K562 (cell line): ENCODE measurements at places on chromosomes 13 and 19. TPM values are rescaled to one million over a fixed set of nuclear protein-coding genes. Genes with fewer than 3 reads are reported as not detected.

DNA sequence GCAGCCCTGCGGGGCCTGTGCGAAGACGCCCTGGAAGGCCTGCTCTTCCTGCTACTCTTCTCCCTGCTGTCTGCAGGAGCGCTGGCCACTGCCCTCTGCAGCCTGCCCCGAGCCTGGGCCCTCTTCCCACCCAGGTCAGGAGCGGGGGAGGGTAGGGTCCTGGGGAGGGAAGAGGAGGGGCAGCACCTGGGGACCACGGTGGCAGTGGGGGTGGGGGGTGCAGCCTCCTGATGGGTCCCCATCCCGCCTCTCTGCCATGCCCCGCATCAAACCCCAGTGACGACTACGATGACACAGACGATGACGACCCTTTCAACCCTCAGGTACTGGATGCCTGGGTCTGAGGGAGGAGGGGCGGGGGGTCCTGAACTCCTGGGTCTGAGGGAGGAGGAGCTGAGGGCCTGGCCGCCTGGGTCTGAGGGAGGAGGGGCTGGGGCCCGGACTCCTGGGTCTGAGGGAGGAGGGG lies 13.4 kb upstream of the LENG8 start:
- no peak overlapping the region for H3K27ac ChIP-seq
- H3K36me3 ChIP-seq = peaks cover 10% of the 10 kb centered on the region; the same call in 1 of the 3 replicates
- H3K4me1 ChIP-seq = no peaks in the 10 kb centered on the region
- no peak overlapping the region for H3K4me3 ChIP-seq
- no peak for DNase-seq

- no peaks in the 10 kb centered on the region; the same call in 2 of the 3 replicates for H3K36me3 ChIP-seq
- H3K27ac ChIP-seq = no peak overlapping the region
- no peaks in the 10 kb centered on the region for H3K27me3 ChIP-seq
- H3K4me1 ChIP-seq = peaks cover 38% of the 10 kb centered on the region; the same call in 2 of the 3 replicates
Measured at GRCh38 chr13:98485561-98485960, 91.3 kb downstream of the STK24 start.

DNA sequence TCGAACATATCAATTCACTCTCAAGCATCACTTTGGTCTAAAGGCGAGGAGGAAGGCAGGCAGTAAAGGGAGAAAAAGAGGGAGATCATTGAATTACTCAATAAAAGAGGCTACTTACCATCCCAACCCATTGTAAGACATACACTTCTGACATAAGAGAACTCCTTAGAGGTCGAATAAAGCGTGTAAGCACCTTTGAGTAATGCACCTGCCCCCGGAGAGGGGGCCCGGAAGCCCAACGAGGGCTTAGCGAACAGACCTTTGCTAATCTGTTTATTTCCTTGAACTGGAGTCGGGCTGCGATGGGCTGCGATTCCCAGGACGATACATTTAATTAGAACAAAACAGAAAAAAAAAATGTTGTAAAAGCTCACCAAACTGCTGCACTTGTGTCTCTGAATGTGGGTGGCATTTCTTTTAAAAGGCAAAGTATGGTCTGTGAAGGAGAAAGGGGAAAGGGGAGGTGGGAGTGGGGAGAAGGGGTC lies 3.0 kb downstream of the ZC3H4 start:
- peak overlapping the region; percentile 96 for H3K27ac ChIP-seq
- H3K36me3 ChIP-seq = peaks cover 34% of the 10 kb centered on the region
- peaks cover 20% of the 10 kb centered on the region for H3K4me1 ChIP-seq
- no peaks in the 10 kb centered on the region for H3K27me3 ChIP-seq
- no peak for DNase-seq
- H3K4me3 ChIP-seq = peak overlapping the region; percentile 89

DNA sequence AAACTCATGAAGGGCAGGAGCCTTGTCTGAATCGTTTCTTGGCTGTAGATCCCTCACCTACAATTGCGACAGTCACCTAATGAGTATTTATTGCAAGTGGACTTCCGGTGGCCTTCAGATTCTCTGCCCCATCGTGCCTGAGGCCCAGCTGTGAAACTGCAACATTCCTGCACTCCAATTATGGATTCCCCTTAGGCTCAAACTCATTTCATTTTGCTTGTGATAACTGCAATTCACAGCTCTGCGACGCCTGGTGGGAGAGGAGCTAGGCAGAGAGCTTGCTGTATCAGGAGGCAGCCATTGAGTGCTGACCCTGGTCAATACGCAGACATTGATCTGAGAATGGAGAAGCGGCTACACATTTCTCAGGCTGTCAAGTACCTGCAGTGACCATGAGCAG lies 59.0 kb downstream of the CCDC70 start:
- no peak overlapping the region for H3K4me3 ChIP-seq
- no peaks in the 10 kb centered on the region for H3K27me3 ChIP-seq
- DNase-seq = no peak
- H3K4me1 ChIP-seq = peaks cover 58% of the 10 kb centered on the region
- peaks cover 4% of the 10 kb centered on the region; the same call in 1 of the 3 replicates for H3K36me3 ChIP-seq
- H3K27ac ChIP-seq = peak overlapping the region; percentile 70

GRCh38 chr19:38905620-38906019 lies 5.9 kb downstream of the NFKBIB start:
- no peak overlapping the region for H3K27ac ChIP-seq
- no peak overlapping the region for H3K4me3 ChIP-seq
- H3K27me3 ChIP-seq = no peaks in the 10 kb centered on the region
- DNase-seq = no peak
- no peaks in the 10 kb centered on the region; the same call in 2 of the 3 replicates for H3K4me1 ChIP-seq

KLK2 gene
- total RNA-seq = 0.24 and 0.74 TPM in 2 replicates

DNA sequence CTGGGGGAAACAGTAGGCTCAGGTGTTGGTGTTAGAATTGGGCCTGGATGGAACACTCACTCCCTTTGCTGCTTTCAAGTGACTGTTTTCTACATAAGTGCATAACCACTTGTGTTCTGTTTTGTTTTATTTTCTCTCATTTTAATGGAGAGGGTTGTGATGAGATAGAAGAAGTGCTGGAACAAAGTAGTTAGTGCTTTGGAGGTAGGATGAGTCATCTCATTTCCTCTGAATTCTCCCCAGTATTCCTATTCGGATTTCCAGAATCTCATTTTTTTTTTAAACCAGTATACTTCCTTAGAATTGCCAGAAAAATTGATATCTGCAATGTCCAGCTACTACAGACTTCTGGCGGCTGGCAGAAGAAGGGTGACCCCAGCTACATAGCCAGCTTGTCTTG lies 575.9 kb downstream of the MYO16 start:
- no peaks in the 10 kb centered on the region for H3K27me3 ChIP-seq

DNA sequence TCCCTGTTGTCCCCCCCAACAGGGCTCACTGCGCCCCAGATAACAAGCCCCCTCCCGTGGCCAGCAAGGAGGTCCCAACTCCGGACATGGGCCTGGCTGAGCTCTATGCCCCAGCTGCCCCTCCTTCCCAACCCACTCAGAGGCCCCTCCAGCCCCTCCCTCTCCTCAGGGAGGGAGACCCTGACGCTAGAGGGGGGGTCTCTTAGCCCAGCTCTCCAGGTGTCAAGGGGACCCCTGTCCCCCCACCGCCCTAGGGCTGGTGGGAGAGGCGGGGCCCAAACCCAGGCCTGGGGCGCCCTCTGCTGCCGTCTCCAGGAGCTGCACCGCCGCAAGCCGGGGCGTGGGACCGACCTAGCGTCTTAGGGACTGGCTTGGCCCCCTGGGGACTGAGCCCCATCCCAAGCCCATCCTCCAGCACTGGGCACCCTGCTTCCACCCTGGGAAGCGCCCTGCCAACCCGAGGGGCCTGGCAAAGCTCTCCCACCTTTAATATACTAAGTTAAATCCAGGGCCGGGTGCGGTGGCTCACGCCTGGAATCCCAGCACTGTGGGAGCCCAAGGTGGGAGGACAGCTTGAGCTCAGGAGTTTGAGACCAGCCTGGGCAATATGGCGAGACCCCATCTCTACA lies 1.4 kb downstream of the GRIN3B start:
- no peak overlapping the region for H3K27ac ChIP-seq
- DNase-seq = peak; percentile 79
- no peaks in the 10 kb centered on the region for H3K36me3 ChIP-seq
- peaks cover 4% of the 10 kb centered on the region for H3K4me1 ChIP-seq
- no peak overlapping the region for H3K4me3 ChIP-seq

DNA sequence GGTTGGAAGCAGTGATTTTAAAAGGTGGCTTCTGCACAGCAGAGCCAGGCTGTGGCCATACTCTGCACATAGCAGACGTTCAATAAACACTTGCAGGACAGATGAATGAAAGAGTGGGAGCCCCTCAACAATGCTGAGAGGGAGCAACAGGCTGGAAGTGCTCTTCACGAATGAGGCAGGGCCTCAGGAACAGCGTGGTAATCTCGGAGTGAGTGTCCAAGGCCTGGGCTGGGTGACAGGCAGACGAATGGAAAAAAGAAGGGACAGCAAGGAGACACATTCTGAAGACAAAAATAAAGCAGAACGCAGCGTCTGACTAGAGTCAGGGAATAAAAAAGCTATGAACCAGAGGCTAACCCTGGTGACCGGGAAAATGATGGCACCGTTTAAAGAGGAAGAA lies 11.1 kb downstream of the GJA3 start:
- H3K4me3 ChIP-seq = no peak overlapping the region
- H3K4me1 ChIP-seq = peaks cover 4% of the 10 kb centered on the region; the same call in 1 of the 2 replicates
- no peaks in the 10 kb centered on the region for H3K36me3 ChIP-seq
- peaks cover 12% of the 10 kb centered on the region; the same call in 2 of the 3 replicates for H3K27me3 ChIP-seq

SACS gene
- 21.3 and 24.0 TPM in 2 replicates for total RNA-seq

DNA sequence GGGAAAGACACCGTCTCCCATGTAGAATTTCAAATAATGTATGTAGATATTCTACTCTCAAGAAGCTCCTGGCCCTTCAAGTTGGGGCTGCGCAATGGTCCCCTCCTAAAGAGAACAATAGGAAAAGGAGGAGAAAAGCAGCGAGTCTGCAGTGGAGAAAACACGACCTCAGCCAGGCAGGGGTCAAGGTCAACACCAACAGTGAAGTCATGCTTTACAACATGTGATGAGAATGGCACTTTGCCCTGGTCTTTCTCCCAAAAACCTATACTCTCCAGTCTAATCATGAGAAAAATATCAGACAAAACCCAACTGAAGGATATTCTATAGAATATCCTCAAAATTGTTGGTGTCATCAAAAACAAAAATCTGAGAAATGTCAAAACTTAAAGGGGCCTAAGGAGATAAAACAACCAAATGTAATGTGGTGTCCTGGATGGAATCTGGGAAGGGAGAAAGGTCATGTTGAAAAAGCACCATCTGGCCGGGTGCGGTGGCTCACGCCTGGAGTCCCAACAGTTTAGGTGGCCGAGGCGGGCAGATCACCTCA lies 101.0 kb downstream of the SPACA7 start:
- no peak overlapping the region for H3K4me3 ChIP-seq
- no peaks in the 10 kb centered on the region; the same call in 1 of the 2 replicates for H3K27me3 ChIP-seq
- no peak for DNase-seq
- H3K4me1 ChIP-seq = no peaks in the 10 kb centered on the region
- H3K27ac ChIP-seq = no peak overlapping the region

- DNase-seq = no peak
- no peak overlapping the region for H3K4me3 ChIP-seq
- no peaks in the 10 kb centered on the region for H3K4me1 ChIP-seq
- no peak overlapping the region for H3K27ac ChIP-seq
Measured at GRCh38 chr13:100269837-100270236, 180.9 kb downstream of the PCCA start.

GRCh38 chr13:85806553-85807175 lies 7.4 kb upstream of the SLITRK6 start:
- H3K4me3 ChIP-seq = no peak overlapping the region
- H3K27ac ChIP-seq = no peak overlapping the region
- H3K36me3 ChIP-seq = no peaks in the 10 kb centered on the region
- H3K27me3 ChIP-seq = no peaks in the 10 kb centered on the region
- no peaks in the 10 kb centered on the region for H3K4me1 ChIP-seq
- DNase-seq = peak; percentile 6

GNA15 gene
- total RNA-seq = 0.13 and 0.24 TPM in 2 replicates

GRCh38 chr13:67792151-67792676 lies 562.1 kb upstream of the PCDH9 start:
- no peak for DNase-seq
- no peak overlapping the region for H3K27ac ChIP-seq
- H3K4me1 ChIP-seq = no peaks in the 10 kb centered on the region
- no peak overlapping the region for H3K4me3 ChIP-seq

GRIK5 gene
- total RNA-seq = 0.51 and 0.58 TPM in 2 replicates

DNA sequence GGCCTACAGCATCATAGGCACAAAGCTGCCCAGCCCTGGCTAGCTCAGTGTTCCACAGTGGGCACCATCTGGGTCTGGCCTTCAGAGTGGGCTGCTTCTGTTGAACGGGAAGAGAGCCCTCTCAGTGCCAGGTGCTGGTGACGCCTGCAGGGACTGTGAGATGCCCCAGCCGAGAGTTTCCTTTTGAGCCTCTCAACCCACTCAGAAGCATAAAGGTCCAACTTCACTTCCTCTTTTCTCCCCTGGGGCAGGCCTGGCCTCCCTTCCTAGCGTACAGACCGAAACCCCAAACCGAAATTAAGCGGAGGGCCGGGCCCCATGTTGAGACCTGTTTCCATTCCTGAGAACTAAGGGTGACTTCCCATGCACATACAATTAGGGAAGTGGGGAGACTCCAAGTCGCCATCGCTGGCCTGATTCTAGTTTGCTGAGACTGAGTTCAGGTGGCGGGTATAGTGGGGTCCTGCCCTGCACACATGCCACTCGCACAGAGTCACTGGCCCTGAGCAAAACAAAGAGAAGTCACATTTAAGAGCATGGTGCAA lies 6.9 kb downstream of the RAB8A start:
- DNase-seq = no peak
- H3K4me3 ChIP-seq = no peak overlapping the region
- H3K36me3 ChIP-seq = peaks cover 79% of the 10 kb centered on the region
- H3K27ac ChIP-seq = no peak overlapping the region
- H3K27me3 ChIP-seq = no peaks in the 10 kb centered on the region
- H3K4me1 ChIP-seq = peaks cover 3% of the 10 kb centered on the region; the same call in 2 of the 3 replicates
